Cortex of kidney (tissue), 1 donor: ENCODE measurements at places on chromosomes 6 and 20.

DNA sequence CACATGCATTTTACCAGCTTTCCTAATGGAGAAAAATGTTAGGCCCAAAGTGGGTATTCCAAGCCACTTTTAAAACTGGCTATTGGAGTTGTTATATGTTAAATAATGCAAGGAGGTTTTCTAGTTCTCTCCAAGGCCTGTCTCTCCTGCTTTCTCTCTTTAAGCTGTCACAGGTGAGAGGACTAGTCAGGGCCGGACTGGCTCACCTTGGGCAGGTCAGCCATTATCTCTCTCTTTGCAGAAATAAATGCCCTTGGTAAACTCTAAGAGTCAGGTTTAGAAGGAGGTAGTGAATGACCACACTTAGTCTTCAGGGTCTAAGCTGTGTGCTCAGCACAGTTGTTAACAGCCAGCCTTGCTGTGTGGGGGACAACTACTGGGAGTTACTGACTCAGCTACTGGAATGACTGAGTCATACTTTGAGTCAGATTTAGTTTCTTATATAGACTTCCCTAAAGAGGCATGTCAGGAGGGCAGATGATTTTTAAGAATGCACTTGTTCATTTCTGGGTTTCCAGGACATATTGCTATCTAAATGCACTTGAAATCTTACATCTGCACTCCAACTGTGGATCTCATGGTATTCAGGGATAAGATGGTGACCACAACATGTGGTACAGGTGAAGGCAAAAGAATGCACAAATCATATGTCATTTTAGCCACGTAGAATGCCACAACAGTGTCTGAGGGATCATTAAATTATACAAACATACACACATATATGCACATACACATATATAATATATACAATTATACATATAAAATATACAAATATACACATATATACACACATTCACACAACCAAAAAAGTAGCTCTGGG is 719.4 kb downstream of the EPM2A start:
- no peak for DNase-seq

- no peak for DNase-seq
These were observed 74.7 kb downstream of the FAM217A start for GRCh38 chr6:4004249-4004648.

DNA sequence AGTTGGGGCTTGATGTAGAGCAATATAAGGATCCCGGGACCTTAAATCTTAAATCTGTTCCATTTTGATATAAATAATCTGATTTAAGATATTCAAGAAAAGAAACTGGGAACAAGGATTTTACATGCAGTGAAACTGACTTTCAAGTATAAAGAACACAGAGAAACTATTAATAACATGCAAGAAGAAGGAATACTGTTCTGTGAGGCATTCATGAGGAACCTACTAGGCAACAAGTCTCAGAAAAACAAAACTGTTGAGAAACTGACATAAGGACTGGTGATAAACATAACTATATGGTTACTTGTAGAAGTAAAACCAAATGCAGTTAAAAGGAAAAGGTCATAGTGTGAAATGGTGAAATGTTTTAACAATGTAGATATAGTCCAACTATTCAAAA is 15.8 kb downstream of the HDDC2 start:
- DNase-seq = no peak

DNA sequence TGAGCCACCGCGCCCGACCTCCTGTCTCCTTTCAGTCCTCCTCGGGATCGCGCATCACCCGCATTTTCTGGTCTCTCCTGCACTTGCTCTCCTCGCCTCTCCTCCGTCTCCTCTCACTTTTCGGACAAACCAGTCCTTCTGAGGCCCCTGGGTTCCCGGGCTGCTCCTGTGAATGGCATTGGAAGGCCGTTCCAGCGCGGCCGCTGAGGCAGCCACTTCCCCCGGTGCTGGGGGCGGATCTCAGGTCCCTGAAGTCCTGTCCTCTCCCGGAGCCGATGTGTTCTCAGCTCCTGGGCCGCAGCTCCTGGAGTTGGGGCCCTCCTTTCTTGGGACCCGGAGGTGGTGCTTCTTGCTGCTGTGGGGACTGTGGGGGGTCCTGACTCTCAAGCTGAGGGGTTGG is 803 bp downstream of the MICB start:
- no peak for DNase-seq
